ENCODE measurements at places on chromosomes 2 and 18. TPM values are rescaled to one million over a fixed set of nuclear protein-coding genes. Genes with fewer than 3 reads are reported as not detected.
A peak's percentile ranks its signal among the peaks of the same experiment; 100 is the strongest.

- no peaks in the 10 kb centered on the region for H3K27me3 ChIP-seq
- H3K4me3 ChIP-seq, result no peak overlapping the region
- no peak for DNase-seq
- H3K27ac ChIP-seq, result no peak overlapping the region
Observed at GRCh38 chr2:233489666-233490065, 76.9 kb downstream of the USP40 start.

- H3K27me3 ChIP-seq, result no peaks in the 10 kb centered on the region
Observed at GRCh38 chr2:54954705-54955357, 95.4 kb downstream of the RTN4 start.

DNA sequence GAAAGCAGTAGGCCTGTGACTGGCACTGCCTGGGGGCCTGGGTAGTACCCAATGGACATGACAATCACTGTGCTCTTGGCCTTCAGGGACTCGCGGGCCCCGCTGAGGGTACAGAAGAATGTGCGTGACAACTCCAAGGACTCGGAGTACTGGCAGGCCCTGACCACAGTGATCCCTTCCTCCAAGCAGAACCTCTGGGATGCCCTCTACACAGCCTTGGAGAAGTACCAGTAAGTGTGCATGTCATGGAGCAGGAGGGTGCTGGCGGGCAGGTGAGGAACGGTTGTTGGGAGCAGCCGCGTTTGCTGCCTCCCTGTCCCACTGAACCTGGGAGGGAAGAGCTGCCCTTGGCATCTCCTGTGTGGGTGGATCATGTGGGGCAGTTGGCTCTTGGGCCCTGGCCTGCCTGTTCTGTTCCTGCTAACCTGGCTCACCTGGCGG lies 23.3 kb downstream of the OTOF start:
- peaks cover 25% of the 10 kb centered on the region for H3K27me3 ChIP-seq
- H3K4me3 ChIP-seq, result no peak overlapping the region
- H3K4me1 ChIP-seq, result no peaks in the 10 kb centered on the region
- no peak overlapping the region for H3K27ac ChIP-seq
- H3K36me3 ChIP-seq, result no peaks in the 10 kb centered on the region

DNA sequence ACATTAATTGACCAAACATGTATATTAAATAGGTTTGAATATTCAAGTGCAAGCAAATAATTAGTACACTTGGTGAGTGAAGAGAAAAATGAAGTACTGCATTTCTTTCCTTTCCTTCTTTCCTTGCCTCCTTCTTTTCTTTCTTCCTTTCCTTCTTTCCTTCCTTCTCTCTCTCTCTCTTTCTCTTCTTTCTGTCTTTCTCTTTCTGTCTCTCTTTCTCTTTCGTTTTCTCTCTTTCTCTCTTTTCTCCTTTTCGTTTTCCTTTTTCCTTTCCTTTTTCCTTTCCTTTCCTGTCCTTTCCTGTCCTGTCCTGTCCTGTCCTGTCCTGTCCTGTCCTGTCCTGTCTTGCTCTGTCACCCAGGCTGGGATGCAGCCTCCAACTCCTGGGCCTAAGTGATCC lies 119.6 kb downstream of the SH3RF3 start:
- no peaks in the 10 kb centered on the region for H3K4me1 ChIP-seq
- DNase-seq, result no peak
- no peak overlapping the region for H3K4me3 ChIP-seq
- H3K36me3 ChIP-seq, result no peaks in the 10 kb centered on the region
- H3K27ac ChIP-seq, result no peak overlapping the region
- peaks cover 19% of the 10 kb centered on the region for H3K27me3 ChIP-seq

Gene IL1A
- total RNA-seq, result 0.09 TPM

Gene TXNDC2
- 2.0 TPM for total RNA-seq

Gene SP3
- total RNA-seq, result 74.9 TPM

DNA sequence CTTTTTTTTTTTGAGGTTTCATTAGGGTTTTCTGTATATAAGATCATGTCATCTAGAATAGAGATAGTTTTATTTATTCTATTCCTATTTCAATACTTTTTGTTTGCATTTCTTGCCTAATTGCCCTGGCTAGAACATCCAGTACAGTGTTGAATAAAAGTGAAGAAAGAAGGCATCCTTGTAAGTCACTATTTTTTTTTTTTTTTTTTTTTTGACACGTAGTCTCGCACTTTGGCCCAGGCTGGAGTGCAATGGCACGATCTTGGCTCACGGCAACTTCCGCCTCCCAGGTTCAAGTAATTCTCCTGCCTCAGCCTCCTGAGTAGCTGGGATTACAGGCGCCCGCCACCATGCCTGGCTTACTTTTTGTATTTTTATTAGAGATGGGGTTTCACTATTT lies 27.8 kb upstream of the RANBP2 start:
- no peaks in the 10 kb centered on the region for H3K4me1 ChIP-seq
- H3K36me3 ChIP-seq, result no peaks in the 10 kb centered on the region

- peaks cover 30% of the 10 kb centered on the region for H3K27me3 ChIP-seq
- no peak overlapping the region for H3K27ac ChIP-seq
- DNase-seq, result no peak
- H3K36me3 ChIP-seq, result no peaks in the 10 kb centered on the region
Observed at GRCh38 chr2:105925390-105925789, 180.7 kb downstream of the NCK2 start.

GRCh38 chr2:209977386-209978239 lies 24.8 kb upstream of the RPE start:
- no peaks in the 10 kb centered on the region for H3K4me1 ChIP-seq
- DNase-seq, result peak; percentile 34
- no peak overlapping the region for H3K27ac ChIP-seq
- no peaks in the 10 kb centered on the region for H3K36me3 ChIP-seq

DNA sequence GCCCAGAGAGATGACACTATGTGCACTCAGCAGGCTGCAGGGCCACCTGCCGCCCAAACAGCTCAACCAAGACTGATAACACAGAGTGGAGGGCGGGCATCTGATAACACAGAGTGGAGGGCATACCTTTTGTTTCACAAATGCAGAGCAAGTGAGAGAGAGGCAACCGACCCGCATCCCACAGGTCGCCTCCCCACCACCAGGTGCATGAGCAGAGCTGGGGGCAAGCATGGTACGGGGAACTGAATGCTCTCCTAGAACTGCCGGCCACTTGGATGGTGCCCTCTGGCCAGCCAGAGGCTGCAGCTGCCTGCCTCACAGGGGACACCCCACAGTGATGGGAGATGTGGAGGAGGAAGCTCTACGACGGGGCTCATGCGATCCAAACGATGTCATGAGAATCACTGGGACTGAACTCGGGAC lies 49.5 kb downstream of the ANO7 start:
- no peaks in the 10 kb centered on the region for H3K27me3 ChIP-seq
- H3K36me3 ChIP-seq, result peaks cover 95% of the 10 kb centered on the region
- H3K27ac ChIP-seq, result no peak overlapping the region
- H3K4me3 ChIP-seq, result no peak overlapping the region
- no peaks in the 10 kb centered on the region for H3K4me1 ChIP-seq

GRCh38 chr2:48312126-48312525 lies 217.8 kb upstream of the STON1 start:
- H3K27me3 ChIP-seq, result no peaks in the 10 kb centered on the region
- H3K27ac ChIP-seq, result no peak overlapping the region
- H3K36me3 ChIP-seq, result no peaks in the 10 kb centered on the region
- H3K4me1 ChIP-seq, result peaks cover 5% of the 10 kb centered on the region
- DNase-seq, result no peak
- no peak overlapping the region for H3K4me3 ChIP-seq

GRCh38 chr2:12930391-12930790 lies 213.7 kb downstream of the TRIB2 start:
- no peak overlapping the region for H3K4me3 ChIP-seq
- H3K27ac ChIP-seq, result no peak overlapping the region
- H3K4me1 ChIP-seq, result no peaks in the 10 kb centered on the region
- DNase-seq, result no peak

DNA sequence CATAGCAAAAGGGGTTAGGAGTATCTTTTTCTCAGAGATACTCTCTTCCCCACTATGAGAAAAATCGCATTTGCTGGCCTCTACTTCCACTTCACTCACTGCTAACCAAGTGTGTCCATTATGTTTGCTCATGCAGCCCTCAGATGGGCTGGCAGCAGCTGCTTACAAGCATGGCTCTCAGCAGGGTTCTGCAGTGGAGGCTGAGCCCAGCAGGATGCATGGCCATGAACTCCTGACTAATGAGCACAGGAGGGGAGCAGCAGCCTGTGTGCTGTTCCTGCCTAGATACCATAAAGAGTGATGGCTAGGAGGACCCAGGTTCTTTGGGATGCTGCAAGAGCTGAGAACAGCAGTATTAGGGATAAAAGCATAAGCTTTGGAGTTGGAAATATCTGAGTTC lies 316.9 kb upstream of the THSD7B start:
- peaks cover under 1% of the 10 kb centered on the region for H3K27me3 ChIP-seq

GRCh38 chr2:151230627-151231140 lies 31.0 kb downstream of the RBM43 start:
- H3K36me3 ChIP-seq, result no peaks in the 10 kb centered on the region
- DNase-seq, result no peak
- H3K4me1 ChIP-seq, result no peaks in the 10 kb centered on the region
- no peak overlapping the region for H3K4me3 ChIP-seq
- H3K27me3 ChIP-seq, result no peaks in the 10 kb centered on the region

DNA sequence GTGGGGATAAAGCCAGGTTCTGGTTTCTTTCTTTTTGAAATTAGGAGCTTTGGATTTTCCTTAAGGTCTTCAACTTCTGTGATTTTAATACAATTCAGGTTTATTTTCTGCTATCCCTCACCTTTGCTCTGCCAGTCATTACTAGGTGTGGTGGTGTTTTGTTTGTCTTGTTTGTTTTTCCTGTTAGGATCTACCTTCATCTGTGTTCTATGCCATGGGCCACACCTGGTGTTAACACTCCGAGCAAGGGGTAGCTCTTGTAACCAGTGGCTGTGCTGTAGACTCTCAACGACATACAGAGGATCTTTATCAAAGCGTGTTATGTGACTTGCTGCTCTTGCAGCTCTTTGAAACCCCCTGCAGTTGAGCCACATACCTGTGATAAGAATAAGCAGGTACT lies 38.6 kb downstream of the MGAT5 start:
- H3K36me3 ChIP-seq, result no peaks in the 10 kb centered on the region
- no peaks in the 10 kb centered on the region for H3K4me1 ChIP-seq
- DNase-seq, result no peak

Gene SLC9A4
- 0.04 TPM for total RNA-seq

GRCh38 chr2:54085069-54085468 lies 30.3 kb upstream of the ACYP2 start:
- no peaks in the 10 kb centered on the region for H3K27me3 ChIP-seq
- DNase-seq, result no peak

GRCh38 chr2:105765415-105766299 lies 20.9 kb downstream of the NCK2 start:
- peaks cover 5% of the 10 kb centered on the region for H3K4me1 ChIP-seq
- no peaks in the 10 kb centered on the region for H3K27me3 ChIP-seq
- DNase-seq, result no peak
- no peak overlapping the region for H3K4me3 ChIP-seq
- no peak overlapping the region for H3K27ac ChIP-seq
- H3K36me3 ChIP-seq, result no peaks in the 10 kb centered on the region

All from K562 (cell line).